Central memory CD8-positive, alpha-beta T cell (primary cell): ENCODE measurements at places on chromosomes 16 and 17.

DNA sequence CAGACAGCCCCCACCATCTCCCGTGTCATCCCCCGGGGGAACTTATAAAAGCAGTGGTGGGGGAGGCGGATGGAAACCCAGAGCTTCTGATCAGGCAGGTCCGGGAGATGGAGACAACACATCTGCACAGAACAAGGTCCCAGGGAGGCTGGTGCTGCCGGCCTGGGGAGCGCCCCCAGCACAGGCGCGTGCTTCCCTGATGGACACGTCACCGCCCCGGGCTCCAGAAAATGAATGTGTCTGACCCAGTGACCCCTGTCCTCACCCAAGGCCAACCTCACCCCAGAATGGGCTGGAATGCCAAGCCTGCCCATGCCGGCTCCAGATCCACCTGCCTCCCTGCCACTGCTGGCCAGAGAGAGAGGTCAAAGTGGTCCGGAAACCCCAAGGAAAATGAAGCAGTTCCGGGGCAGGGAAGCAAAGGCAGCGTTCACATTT lies 12.5 kb downstream of the SLC7A5 start:
- peak overlapping the region; percentile 75 for H3K4me3 ChIP-seq
- H3K27ac ChIP-seq: peak overlapping the region; percentile 93
- H3K36me3 ChIP-seq: peaks cover 48% of the 10 kb centered on the region
- DNase-seq: no peak
- peaks cover 48% of the 10 kb centered on the region for H3K4me1 ChIP-seq

- DNase-seq: no peak
- no peaks in the 10 kb centered on the region for H3K4me1 ChIP-seq
- no peak overlapping the region for H3K27ac ChIP-seq
- no peak overlapping the region for H3K4me3 ChIP-seq
- H3K27me3 ChIP-seq: no peaks in the 10 kb centered on the region
Measured at GRCh38 chr16:9469512-9469911, 378.1 kb downstream of the HAPSTR1 start.

DNA sequence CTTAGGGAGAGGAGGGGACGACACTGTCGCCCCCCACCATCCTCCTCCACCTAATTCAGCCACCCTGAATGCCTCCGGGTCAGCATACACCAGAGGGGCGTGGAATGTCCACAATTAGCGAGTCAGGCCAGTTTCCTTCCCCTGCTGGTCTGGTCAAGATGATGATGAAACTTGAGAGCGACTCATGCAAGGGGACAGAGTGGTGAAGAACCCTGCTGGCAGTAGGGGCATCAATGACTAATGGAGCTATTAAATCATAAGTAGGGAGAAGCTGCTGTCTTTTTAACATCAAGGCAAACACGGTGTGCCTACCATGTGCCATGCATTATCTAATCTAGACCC lies 7.2 kb downstream of the SPACA3 start:
- no peak overlapping the region for H3K27ac ChIP-seq
- H3K4me1 ChIP-seq: peaks cover 5% of the 10 kb centered on the region
- H3K27me3 ChIP-seq: peaks cover 35% of the 10 kb centered on the region

GRCh38 chr17:28685366-28685765 lies 23.4 kb downstream of the SUPT6H start:
- H3K27me3 ChIP-seq: no peaks in the 10 kb centered on the region
- no peak overlapping the region for H3K27ac ChIP-seq
- no peak for DNase-seq
- no peak overlapping the region for H3K4me3 ChIP-seq
- no peaks in the 10 kb centered on the region for H3K4me1 ChIP-seq

DNA sequence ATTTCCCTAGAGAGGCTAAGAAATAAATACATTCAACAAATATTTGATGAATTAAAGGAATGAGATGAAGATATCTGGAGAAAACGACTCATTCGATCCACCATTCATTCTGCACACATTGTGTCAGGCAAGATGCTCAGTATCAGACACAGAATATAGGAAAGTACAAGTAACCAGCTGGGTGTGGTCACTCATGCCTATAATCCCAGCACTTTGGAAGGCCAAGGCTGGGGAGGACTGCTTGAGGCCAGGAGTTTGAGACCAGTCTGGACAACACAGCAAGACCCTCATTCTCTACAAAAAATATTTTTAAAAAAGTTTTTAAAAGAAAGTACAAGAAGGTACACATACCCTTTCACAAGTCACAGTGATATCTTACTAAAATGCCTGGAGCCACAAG lies 42.3 kb downstream of the CRLF3 start:
- H3K27me3 ChIP-seq: no peaks in the 10 kb centered on the region
- no peak overlapping the region for H3K27ac ChIP-seq
- DNase-seq: no peak
- H3K4me1 ChIP-seq: peaks cover 8% of the 10 kb centered on the region
